ENCODE measurements at places on chromosomes 2 and 18. TPM values are rescaled to one million over a fixed set of nuclear protein-coding genes. Genes with fewer than 3 reads are reported as not detected.

TNFRSF11A gene
- 3.5 TPM for total RNA-seq

C2orf92 gene
- total RNA-seq, result 0.60 TPM

C2orf78 gene
- not detected for total RNA-seq

SMYD1 gene
- total RNA-seq, result not detected

HAUS1 gene
- total RNA-seq, result 77.1 TPM

CROCC2 gene
- total RNA-seq, result not detected

BMP10 gene
- not detected for total RNA-seq

CTNNA2 gene
- total RNA-seq, result not detected

ELOA2 gene
- total RNA-seq, result not detected

INPP1 gene
- 16.4 TPM for total RNA-seq

ZNF514 gene
- total RNA-seq, result 4.8 TPM

ZSWIM2 gene
- not detected for total RNA-seq

CASP10 gene
- 3.8 TPM for total RNA-seq
